Astrocyte (in vitro differentiated cells and primary cell): ENCODE measurements at places on chromosomes 2 and 18. TPM values are rescaled to one million over a fixed set of nuclear protein-coding genes. Genes with fewer than 3 reads are reported as not detected.

Gene PLCL1
- total RNA-seq: 0.84 and 1.6 TPM in 2 replicates

Gene RAPGEF4
- total RNA-seq: 0.62 and 1.1 TPM in 2 replicates

DNA sequence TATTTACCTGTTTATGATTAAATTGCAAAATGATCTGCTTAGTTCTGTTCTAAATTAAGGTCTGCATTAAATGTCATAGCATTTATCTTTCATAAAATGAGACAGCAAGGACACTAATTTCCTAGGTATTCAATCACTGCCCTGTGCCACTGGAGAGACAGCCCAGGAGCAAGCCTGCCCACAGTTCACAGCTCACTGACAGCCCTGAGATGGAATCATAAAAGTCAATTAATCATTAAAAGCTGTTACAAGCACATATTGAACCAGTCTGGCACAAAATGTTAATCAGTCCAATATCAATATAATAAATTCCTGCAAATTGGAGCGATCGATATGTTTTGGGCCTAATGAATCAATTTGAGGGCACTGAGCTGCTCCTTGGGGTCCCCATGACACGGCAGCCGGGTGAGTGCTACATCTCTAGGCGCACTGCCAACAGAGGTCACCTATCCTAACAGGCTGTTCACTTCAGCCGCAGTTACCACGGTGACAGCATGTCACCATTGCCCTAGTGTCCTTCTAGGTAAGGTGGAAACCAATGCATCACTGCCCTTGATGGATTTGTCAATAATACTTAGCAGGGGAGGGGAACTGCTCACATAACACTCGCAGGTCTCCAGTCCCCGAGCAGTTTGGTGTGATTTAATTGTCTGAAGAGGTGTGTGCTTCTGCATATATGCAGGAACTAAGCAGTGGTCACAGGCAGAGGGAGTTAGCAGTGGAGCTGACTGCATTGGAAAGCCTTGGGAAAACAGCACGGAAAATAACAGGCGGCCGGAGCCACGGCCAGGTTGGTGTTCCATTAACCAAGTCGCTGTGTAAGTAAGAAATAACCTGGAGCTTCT lies 47.3 kb downstream of the POU3F3 start:
- no peak for DNase-seq

Gene ABCG5
- not detected in 2 replicates for total RNA-seq

DNA sequence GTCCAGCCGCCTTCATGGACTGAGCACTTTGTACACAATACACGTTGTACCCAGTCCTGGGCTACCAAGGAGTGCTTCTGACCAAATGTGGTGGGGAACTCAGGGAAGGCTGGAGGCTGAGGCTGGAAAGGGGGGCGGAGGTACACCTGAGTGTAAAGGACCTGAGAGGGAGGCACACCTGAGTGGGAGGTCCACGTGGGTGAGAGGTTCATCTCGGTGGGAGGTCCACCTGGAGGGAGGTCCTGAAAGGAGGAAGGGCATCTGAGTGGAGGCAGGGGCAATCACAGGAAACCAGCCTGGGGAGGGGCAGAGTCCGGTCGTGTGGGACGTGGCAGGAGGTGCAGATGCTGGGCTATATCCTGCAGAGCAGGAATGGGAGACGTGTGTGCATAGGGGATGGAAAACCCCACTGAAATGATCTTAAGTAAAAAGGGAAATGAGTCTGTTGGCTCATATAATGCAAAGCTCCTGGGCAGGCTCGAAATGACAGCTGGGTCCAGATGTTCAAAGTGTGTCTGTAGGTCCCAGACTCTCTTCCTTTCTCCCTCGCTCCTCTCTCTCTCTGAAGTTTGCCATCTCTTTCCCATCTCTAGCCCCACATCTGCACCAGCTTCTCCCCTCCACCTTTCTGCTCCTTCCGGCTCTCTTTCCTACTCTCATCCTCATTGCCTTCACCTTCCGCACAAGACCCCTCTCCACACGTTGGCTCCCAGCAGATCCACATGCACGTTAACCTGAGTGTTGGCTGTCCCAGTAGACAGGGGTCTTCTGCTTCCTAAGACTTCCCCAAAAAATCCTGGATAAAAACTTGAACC lies 137.7 kb downstream of the PXDN start:
- no peak for DNase-seq
